Central memory CD8-positive, alpha-beta T cell (primary cell): ENCODE measurements at places on chromosomes 2 and 18.

GRCh38 chr2:174219321-174219720 lies 29.0 kb downstream of the OLA1 start:
- no peak for DNase-seq

GRCh38 chr2:144414324-144414845 lies 105.5 kb downstream of the ZEB2 start:
- DNase-seq, result no peak

- DNase-seq, result no peak
These were observed 995.6 kb upstream of the FANCL start for GRCh38 chr2:59236723-59237122.

GRCh38 chr2:128500138-128500800 lies 181.6 kb upstream of the HS6ST1 start:
- no peak for DNase-seq

DNA sequence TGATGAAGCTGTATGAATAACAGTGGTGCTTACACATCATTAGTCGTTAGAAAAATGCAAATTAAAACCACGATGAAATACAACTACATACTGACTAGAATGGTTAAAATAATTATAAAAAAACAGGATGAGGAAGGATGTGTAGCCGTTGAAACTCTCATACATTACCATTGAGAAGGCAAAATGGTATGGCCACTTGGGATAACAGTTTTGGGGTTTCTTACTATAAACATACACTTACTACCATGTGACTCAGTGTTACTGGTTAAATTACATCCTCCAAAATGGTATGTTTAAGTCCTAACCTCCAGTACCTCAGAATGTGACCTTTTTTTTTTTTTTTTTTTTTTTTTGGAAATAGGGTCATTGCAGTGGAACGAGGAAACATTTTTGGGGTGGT lies 58.4 kb downstream of the UBE2E3 start:
- no peak for DNase-seq

DNA sequence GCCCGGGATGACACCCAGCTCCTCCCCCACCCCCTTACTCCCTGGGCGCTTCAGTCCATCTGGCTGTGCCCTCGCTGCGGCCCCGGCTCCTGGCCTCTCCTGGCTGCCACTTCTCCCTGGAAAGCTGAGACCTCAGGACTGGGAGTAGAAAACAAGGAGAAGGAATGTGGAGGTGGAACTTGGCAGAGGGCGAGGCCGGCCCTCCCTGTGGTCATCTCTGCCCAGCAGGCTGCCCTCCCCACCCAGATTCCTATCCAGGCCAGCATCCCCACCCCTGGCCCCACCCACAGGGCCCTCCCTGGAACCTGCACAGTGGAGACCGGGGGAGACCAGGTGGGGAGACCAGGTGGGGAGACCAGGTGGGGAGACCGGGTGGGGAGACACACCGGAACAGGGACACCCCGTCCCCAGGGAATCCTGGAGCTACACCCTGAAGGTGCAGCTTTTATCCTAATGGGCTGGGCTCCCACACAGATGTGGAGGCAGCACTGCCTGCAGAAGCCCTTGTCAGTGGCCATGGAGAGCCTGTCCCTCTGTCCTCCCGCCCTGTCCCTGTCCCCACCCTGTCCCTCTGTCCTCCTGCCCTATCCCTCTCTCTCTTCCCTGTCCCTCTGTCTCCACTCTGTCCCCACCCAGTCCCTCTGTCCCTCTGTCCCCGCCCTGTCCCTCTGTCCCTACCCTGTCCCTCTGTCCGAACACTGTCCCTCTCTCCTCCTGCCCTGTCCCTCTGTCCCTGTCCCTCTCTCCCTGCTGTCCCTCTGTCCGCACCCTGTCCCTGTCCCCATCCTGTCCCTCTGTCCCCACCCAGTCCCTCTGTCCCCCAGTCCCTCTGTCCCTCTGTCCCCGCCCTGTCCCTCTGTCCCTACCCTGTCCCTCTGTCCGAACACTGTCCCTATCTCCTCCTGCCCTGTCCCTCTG lies 157.1 kb downstream of the PXDN start:
- DNase-seq, result no peak

GRCh38 chr2:38394903-38395341 lies 17.8 kb upstream of the ATL2 start:
- DNase-seq, result no peak

- no peak for DNase-seq
These were observed 36.6 kb upstream of the DYNC2LI1 start for GRCh38 chr2:43737097-43737854.

GRCh38 chr2:108133457-108133856 lies 106.3 kb upstream of the SULT1C3 start:
- no peak for DNase-seq
